ENCODE measurements at places on chromosomes 12 and 14. TPM values are rescaled to one million over a fixed set of nuclear protein-coding genes. Genes with fewer than 3 reads are reported as not detected.

CCT2 gene
- 156 TPM for total RNA-seq

ANKRD33 gene
- 0.09 TPM for total RNA-seq

TC2N gene
- 14.0 TPM for total RNA-seq

GPR162 gene
- 0.09 TPM for total RNA-seq

C12orf54 gene
- not detected for total RNA-seq

LARP4 gene
- 43.4 TPM for total RNA-seq

IFI27L1 gene
- total RNA-seq: 11.6 TPM

PTPRO gene
- total RNA-seq: not detected

FAM181A gene
- total RNA-seq: not detected

STRN3 gene
- 70.9 TPM for total RNA-seq

PRB4 gene
- not detected for total RNA-seq

RAD52 gene
- 9.8 TPM for total RNA-seq
